ENCODE measurements at places on chromosomes 5 and 9. TPM values are rescaled to one million over a fixed set of nuclear protein-coding genes. Genes with fewer than 3 reads are reported as not detected.

Gene LCN9
- not detected for total RNA-seq

Gene CDKN2B-AS1
- total RNA-seq = 6.1 TPM

Gene LECT2
- not detected for total RNA-seq

Gene EPB41L4B
- total RNA-seq = 69.6 TPM

Gene PGM5
- total RNA-seq = 28.3 TPM

Gene TTC23L
- total RNA-seq = not detected

Gene DIPK1B
- 7.9 TPM for total RNA-seq

Gene ROR2
- total RNA-seq = 1.7 TPM

Gene BAAT
- not detected for total RNA-seq

Gene SOX30
- total RNA-seq = not detected

Gene LAMC3
- total RNA-seq = 2.4 TPM

Gene FOXE1
- total RNA-seq = not detected

Gene FANCG
- 13.0 TPM for total RNA-seq

Gene MSX2
- 0.75 TPM for total RNA-seq

Gene ARL15
- 52.5 TPM for total RNA-seq

Gene GFI1B
- not detected for total RNA-seq
